ENCODE measurements at places on chromosomes 1 and 21.

GRCh38 chr1:36115931-36116330 lies 9.1 kb downstream of the COL8A2 start:
- DNase-seq, result no peak

DNA sequence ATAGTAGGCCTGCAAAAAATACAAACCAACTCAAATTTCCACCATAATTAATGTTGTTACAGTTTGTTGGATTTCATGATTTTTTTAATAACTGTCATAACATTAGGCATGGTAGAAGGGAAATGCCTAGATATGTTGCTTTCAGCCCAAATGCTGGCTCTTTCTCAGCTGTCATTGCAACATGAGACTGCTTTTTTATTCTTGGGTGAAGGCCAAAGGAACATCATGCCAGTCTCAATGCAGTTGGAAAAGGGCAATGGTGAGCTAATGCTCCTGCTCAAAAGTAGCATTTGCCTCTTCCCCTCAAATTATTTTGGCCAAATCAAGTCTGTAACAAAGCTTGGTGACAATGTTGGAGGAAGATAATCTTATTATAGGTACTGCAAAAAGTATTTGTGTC lies 877.7 kb upstream of the PRMT6 start:
- DNase-seq, result no peak

GRCh38 chr1:89347296-89347695 lies 16.6 kb upstream of the GBP6 start:
- DNase-seq, result no peak

- no peak for DNase-seq
Measured at GRCh38 chr1:108719656-108720435, 7.1 kb downstream of the FNDC7 start.

Measured in T follicular helper cell (primary cell).